OCI-M1 (cell line): ENCODE measurements at places on chromosomes 12 and 14.

DNA sequence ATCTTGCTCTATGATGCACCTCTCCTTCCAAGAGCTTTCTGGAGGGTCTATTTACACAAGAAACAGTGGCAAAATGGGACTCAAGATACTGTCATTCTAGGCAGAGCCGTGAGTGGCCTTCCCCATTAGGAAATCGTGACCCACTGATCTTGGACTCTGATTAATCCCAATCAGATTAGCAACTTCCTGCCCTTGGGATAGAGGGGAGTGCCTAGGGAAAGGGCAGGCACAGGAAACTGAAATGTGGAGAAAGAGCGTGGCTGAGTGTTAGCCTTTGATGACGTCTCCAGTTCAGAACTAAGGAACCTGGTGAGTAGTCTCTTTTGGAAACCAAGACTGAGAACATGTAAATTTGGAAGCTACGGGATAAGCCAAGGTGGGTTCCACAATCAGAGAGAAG lies 76.1 kb downstream of the NUAK1 start:
- no peak for DNase-seq

- DNase-seq: no peak
Measured at GRCh38 chr14:77183896-77184295, 2.3 kb downstream of the TMEM63C start.

DNA sequence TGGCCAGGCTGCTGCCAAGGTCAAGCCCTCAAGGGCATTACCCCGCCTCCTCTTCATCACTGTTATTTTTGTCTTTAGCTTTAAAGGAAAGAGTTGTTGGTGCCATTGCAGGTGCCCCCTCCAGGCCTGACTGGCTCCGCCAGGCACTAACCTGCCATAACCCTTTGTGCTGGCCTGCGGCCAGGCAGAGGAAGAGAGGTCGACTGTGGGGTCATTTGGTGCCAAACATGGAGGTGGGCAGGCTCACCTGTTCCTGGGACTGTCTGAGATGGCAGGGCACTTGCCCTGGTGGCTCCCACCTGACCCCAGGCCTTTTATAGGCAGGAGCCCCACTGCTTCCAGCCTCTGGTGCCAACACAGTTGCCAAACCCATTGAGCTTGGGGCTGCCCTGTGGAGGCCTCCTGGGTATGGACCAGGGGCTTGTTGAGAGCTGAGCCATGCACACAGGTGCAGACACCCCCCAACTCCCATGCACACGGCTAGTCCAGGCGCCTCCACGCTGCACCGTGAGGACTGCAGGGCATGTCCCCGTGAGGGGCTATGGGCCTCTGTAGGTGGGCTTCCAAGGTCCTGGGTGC lies 29.4 kb upstream of the PLD4 start:
- DNase-seq: no peak

GRCh38 chr12:22653075-22653474 lies 28.1 kb downstream of the ETNK1 start:
- no peak for DNase-seq

DNA sequence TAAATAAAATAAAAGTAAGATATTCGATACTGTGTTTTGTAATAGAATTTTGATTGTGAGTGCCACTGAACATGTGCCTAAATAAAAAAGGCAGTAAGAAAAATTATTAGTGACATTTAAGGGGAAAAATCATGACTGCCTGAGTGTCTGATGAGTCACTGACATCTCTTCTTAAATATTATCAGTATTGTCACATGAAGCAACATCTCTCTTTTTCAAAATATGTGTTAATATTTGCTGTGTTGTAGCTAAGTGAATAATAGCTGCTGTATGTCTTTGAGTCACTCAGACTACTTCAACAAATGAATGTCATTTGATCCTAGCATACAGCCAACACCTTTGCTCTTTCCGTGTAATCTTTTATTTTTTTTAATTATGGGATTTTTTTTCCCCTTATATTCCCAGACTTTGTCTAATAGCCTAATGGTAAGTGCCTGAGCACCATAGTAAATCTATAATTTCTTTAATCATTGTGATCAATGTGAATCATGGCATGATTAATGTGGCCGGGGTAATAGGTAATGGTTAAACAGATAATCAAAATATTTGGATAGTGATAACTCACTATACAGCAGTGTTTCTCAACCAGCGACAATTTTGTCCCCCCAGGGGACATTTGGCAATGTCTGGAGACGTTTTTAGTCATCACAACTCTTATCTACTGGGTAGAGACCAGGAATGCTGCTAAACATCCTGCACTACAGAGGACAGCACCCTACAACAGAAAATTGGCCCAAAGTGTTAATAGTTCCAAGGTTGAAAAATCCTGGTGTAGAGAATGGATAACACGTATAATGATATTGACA lies 11.7 kb upstream of the OTX2 start:
- no peak for DNase-seq

GRCh38 chr12:27220988-27221345 lies 23.1 kb upstream of the STK38L start:
- peak; percentile 57 for DNase-seq

DNA sequence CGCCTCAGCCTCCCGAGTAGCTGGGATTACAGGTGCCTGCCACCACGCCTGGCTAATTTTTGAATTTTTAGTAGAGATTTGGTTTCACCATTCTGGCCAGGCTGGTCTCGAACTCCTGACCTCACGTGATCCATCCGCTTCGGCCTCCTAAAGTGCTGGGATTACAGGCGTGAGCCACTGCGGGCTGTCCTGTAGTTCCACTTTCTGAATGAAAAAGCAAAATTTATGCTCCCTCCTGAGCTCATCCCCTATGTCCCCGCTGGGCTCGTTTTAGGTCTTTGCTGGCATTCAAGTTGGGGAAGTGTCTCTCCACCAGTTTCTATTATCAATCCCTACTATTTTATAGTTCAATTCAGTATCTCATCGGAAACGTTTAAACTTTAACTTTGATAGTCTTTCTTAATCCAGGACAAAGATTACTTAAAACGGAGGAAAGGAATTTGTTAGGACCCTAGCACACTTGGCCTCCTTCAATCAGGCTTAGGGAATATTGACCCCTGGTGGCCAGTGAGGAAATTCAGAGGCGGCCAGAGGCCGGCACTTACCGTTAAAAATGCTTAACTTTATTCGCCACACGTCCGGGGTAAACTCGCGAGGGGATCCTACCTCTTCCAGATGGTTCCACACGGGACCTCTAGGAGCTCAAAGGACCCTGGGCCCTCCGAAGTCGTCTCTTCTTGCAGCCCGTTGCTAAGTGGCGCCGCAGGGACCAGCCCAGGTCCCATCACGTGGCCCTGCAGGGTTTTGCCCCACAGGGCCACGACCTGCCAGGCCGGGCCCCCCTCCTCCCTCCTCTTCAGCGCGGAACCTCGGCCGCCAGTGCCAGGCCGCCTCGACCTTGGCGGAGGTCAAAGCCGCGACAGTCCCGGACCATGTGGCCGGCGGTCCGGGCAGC lies 11.4 kb upstream of the DNAL1 start:
- DNase-seq: peak; percentile 87

DNA sequence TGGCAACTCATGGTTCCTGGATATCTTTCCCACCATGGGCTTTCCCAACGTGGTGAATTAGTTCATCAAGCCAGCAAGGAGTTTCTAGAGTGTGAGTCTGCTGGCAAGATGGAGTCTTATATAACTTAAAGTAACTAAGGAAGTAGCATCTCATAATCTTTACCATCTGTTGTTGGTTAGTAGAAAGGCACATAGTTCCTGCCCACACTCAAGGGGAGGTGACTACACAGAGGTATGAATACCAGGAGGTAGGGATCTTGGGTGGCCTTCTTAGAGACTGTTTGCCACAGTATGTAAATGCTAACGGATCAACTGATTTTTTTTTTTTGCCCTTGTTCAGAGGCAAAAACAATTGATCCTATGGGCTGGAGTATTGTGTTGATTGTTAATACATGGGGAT lies 446.9 kb downstream of the ATP23 start:
- peak; percentile 23 for DNase-seq
